Activated naive CD8-positive, alpha-beta T cell treated with anti-CD3 and anti-CD28 coated beads for 36 hours (primary cell): ENCODE measurements at places on chromosomes 3 and 15. TPM values are rescaled to one million over a fixed set of nuclear protein-coding genes. Genes with fewer than 3 reads are reported as not detected.
A peak's percentile ranks its signal among the peaks of the same experiment; 100 is the strongest.

ABI3BP gene
- 0.12 TPM for total RNA-seq

PIGZ gene
- 0.27 TPM for total RNA-seq

CHDH gene
- 0.10 TPM for total RNA-seq

IGF2BP2 gene
- 0.28 TPM for total RNA-seq

FBLN2 gene
- 1.9 TPM for total RNA-seq

CPA3 gene
- not detected for total RNA-seq

IL5RA gene
- not detected for total RNA-seq

ZBED2 gene
- 122 TPM for total RNA-seq

WDR93 gene
- not detected for total RNA-seq

KY gene
- not detected for total RNA-seq

AP3B2 gene
- total RNA-seq: 0.10 TPM

MYH15 gene
- total RNA-seq: 0.14 TPM

GRCh38 chr15:36753173-36753572 is 173.7 kb downstream of the CDIN1 start:
- DNase-seq: no peak

DNA sequence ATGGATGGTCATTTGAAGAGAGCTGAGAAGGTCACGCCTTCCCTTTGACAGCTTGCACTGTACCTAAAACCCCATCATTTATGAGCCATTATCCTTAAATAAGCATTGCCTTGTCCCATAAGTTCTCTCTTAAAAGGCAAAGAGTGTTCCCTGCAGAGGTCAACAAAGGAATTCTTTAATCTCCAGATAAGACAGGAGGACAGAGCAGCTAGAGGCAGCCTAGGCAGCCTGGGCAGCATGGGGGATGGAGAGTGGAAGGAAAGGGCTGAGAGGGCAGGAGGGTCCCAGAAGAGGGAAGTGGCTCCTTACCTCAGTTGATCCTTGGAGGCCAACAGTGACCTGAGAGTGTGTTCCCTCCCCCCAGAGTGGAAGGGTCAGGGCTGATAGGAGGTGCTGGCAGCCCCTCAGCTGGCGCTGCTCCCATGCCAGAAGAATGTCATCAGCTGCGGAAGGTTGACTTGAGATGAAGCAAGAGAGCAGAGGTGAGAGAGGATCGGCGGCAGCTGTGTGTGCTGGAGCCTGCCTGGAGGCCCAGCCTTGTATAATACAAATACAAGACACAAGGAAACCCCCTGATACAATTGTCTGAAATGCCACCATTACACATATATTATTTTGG is 12.8 kb downstream of the KBTBD13 start:
- DNase-seq: no peak

- no peak for DNase-seq
These were observed 515.9 kb downstream of the NLGN1 start for GRCh38 chr3:173913397-173913796.

DNA sequence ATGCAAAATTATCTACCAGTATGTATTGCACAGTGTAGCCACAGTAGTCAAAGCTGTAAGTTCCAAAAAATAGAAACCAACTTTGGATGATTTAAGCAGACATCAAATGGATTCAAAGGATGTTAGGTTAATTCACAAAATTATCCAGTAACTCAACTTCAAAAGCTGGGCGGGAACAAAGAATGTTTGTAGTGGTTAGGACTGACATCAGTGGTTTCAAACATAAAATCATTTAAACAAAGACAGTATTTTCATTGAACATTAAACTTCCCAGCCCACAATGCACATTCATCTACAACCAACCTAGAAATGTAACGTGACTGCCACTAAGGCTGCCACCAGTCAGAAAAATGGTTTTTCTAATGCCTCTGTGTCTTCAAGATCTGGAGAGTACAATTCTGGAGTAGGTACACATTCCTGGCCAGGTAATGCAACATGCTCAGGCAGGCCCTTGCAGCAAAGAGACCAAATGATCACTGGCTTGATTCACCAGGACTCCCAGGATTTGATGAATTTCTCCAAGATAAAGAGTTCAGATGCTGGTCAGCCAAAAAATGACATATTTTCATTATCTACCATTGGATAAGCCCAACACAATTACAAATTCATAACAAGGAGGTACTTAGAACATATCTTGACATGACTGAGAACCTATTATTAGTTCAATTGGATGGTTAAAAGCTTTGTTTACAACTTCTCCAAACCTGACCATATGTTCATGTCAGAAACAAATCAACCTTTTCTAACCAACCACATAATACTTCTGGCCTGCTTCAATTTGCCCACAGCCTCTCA is 189.8 kb upstream of the CNTN4 start:
- DNase-seq: no peak

GRCh38 chr3:175304404-175304803 is 445.3 kb downstream of the NAALADL2 start:
- no peak for DNase-seq

DNA sequence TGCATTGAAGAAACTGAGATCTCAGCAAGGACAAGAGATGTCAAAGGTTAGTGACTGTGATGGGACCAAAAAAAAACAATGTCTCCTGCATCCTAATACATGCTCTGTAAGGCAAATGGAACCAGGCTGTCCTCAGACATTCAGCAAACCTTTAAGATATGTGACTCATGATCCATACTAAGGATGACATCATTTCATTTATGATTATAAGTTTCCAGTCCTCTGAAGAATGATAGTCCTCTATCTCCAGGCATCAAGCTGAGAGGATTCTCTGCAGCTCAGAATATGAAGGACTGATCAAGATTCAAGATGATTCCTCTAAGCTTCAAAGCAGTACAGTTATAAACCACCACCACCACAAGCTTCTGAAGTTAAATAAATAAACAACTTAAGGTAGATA is 47.6 kb downstream of the SSR3 start:
- DNase-seq: no peak

GRCh38 chr3:189964623-189965332 is 155.9 kb downstream of the P3H2 start:
- no peak for DNase-seq

- DNase-seq: no peak
These were observed 61.9 kb upstream of the NR2F2 start for GRCh38 chr15:96268442-96269204.

GRCh38 chr15:94621736-94622135 is 390.4 kb downstream of the MCTP2 start:
- DNase-seq: no peak

GRCh38 chr15:25848784-25849156 is 14.4 kb downstream of the ATP10A start:
- DNase-seq: no peak

DNA sequence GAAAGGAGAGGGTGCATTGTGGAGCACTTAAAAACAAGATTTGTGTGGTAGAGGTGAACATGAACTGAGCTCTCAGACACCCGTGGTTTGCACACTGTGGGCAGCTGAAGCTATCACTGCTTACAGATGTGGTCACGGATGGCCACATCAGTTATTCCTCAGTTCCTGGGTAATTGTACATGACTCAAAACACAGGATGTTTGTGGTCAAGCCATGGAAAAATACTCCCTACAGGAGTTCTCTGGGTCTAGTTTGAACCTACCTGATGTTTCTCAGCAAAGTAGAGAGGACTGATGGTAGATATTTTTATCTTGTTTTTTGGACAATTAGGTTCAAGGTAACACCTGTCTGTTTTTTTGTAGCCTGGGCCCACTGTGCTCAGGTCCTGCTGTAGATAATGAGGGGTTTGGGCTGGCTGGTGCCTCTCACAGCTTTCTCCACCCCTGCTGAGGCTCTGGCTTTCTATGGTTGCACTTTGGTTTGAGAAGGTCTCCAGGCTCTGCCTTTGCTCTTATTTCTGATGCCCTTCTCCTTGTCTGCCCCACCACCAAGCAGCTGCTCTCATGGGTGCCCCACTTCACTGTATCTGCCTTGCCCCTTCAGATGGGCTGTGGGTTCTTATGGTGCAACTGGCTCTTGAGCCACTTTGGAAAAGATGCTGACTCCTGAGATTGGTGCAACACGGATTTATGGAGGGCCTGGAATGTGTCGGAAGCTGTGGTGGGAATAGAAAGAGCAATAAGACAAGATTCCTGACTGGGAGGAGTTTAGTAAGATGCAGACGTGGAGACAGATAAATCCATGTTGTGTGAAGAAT is 40.1 kb downstream of the CDCP1 start:
- peak; percentile 83 for DNase-seq
